Heart right ventricle (tissue), 16 donors: ENCODE measurements at places on chromosomes 1 and 21. TPM values are rescaled to one million over a fixed set of nuclear protein-coding genes. Genes with fewer than 3 reads are reported as not detected.

The CLDN17 gene
- not detected for total RNA-seq

DNA sequence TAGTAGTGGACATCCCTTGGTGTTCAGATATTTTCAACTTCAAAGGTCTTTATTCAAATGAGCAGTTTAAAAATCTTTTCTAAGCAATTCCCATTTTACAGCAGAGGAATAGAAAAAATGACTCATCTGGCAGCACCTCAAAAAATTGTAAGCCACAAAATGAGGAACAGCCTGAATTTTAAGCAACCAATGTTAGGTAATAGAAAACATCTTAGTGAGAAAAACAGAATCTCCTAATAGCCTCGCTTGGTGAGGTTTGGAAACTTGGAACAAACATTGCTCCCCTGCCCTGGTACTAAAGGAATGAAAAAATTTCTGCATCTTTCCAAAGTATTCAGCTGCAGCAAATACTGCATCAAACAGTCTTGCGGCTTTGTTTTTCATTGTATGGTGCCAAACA lies 264.4 kb downstream of the NTNG1 start:
- H3K27ac ChIP-seq = no peak overlapping the region
- H3K4me3 ChIP-seq = no peak overlapping the region
- DNase-seq = no peak
- H3K4me1 ChIP-seq = no peaks in the 10 kb centered on the region

The BLACAT1 gene
- not detected for total RNA-seq

GRCh38 chr1:161480381-161481035 lies 24.7 kb upstream of the FCGR2A start:
- no peak overlapping the region for H3K27ac ChIP-seq
- H3K4me3 ChIP-seq = no peak overlapping the region
- H3K4me1 ChIP-seq = no peaks in the 10 kb centered on the region
- DNase-seq = no peak
- H3K27me3 ChIP-seq = peaks cover 59% of the 10 kb centered on the region
- no peaks in the 10 kb centered on the region for H3K36me3 ChIP-seq

- no peak overlapping the region for H3K27ac ChIP-seq
- no peaks in the 10 kb centered on the region for H3K36me3 ChIP-seq
- no peak for DNase-seq
- H3K4me3 ChIP-seq = no peak overlapping the region
These were observed 9.4 kb upstream of the ELAPOR1 start for GRCh38 chr1:109104364-109105151.

GRCh38 chr1:92376345-92376744 lies 77.5 kb downstream of the RPAP2 start:
- H3K36me3 ChIP-seq = peaks cover 30% of the 10 kb centered on the region
- H3K27ac ChIP-seq = no peak overlapping the region
- no peak for DNase-seq
- no peak overlapping the region for H3K4me3 ChIP-seq

GRCh38 chr1:245481261-245481660 lies 326.5 kb downstream of the KIF26B start:
- H3K27ac ChIP-seq = no peak overlapping the region
- no peaks in the 10 kb centered on the region for H3K36me3 ChIP-seq
- no peaks in the 10 kb centered on the region for H3K27me3 ChIP-seq
- H3K4me3 ChIP-seq = no peak overlapping the region
- H3K4me1 ChIP-seq = no peaks in the 10 kb centered on the region
- DNase-seq = no peak

DNA sequence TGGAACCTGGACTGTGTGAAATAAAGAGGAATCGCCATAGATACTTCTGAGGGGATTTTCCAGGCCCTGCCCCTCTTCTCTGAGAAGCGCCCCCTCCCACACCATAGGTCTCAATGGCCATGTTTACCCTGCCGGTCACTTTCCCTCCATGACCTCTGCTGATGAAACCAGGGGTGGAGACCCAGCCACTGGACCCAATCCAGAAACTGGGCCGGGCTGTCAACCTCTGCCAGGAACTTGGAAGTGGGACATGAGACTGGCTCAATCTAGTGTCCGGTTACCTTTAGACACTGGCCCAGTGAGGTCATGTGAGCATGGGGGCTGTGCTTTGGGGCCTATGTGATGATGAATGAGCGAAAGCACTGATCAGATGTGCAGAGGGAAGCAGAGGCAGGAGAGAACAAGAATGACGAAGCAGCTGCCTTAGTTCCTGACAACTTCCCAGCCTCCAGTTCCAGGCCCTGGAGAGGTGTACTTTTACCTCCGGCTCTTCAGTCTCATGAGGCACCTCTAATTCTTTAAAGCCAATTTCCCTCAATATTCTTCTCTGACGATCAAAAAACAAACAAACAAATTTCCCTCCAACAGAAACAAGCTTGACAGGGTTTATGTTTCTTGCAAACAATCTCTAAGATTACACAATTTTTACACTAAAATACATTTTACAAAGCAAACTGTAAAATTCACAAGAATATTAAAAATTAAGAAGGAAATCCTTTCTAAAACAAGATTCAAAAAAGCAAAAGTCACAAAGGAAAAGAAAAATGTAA lies 4.9 kb downstream of the ASAP3 start:
- H3K27ac ChIP-seq = peak overlapping the region; percentile 68
- H3K27me3 ChIP-seq = no peaks in the 10 kb centered on the region

The RNF2 gene
- 13.9 TPM for total RNA-seq

- H3K27ac ChIP-seq = no peak overlapping the region
- DNase-seq = no peak
- no peaks in the 10 kb centered on the region for H3K36me3 ChIP-seq
- H3K27me3 ChIP-seq = no peaks in the 10 kb centered on the region
- no peak overlapping the region for H3K4me3 ChIP-seq
These were observed 118.7 kb downstream of the NFIA start for GRCh38 chr1:61201035-61201434.

The DENND2D gene
- total RNA-seq = 0.77 TPM

DNA sequence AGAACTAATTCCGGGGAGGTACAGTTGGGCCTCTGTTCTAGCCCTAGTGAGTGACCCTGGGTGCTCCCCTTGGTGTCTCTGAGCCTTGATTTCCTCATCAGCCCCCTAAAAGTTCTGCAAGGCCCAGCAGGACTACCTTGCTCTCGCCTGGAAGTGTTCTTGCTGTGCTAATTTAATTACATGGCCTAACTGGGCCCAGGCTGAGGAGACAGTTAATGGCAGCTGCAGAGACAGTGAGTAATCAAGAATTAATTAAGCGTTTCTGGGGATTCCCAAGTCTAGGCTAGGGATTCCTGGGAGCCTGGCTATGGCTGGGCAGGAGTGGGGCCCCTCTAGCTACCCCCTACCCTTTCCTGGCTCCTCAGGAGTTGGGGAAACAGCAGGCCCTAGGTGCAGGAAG lies 24.7 kb upstream of the DMBX1 start:
- H3K4me3 ChIP-seq = no peak overlapping the region
- peaks cover 4% of the 10 kb centered on the region for H3K4me1 ChIP-seq
- no peak overlapping the region for H3K27ac ChIP-seq
- no peak for DNase-seq
- H3K36me3 ChIP-seq = no peaks in the 10 kb centered on the region

The RGS5 gene
- total RNA-seq = 138 TPM

- no peaks in the 10 kb centered on the region for H3K27me3 ChIP-seq
- no peak for DNase-seq
- no peak overlapping the region for H3K27ac ChIP-seq
- no peak overlapping the region for H3K4me3 ChIP-seq
- H3K36me3 ChIP-seq = no peaks in the 10 kb centered on the region
These were observed 154.3 kb upstream of the ZNF648 start for GRCh38 chr1:182215764-182216163.

GRCh38 chr1:203267347-203267846 lies 37.9 kb upstream of the BTG2 start:
- no peaks in the 10 kb centered on the region for H3K27me3 ChIP-seq
- peak overlapping the region; percentile 87 for H3K27ac ChIP-seq
- peaks cover 3% of the 10 kb centered on the region for H3K4me1 ChIP-seq
- H3K4me3 ChIP-seq = peak overlapping the region; percentile 59
- peak; percentile 87 for DNase-seq

GRCh38 chr1:14627608-14628489 lies 29.4 kb downstream of the KAZN start:
- H3K36me3 ChIP-seq = no peaks in the 10 kb centered on the region
- peaks cover 17% of the 10 kb centered on the region for H3K27me3 ChIP-seq
- H3K27ac ChIP-seq = no peak overlapping the region
- peaks cover 14% of the 10 kb centered on the region for H3K4me1 ChIP-seq

The SERPINC1 gene
- total RNA-seq = 0.34 TPM

GRCh38 chr21:46004168-46004861 lies 22.7 kb downstream of the COL6A1 start:
- no peak overlapping the region for H3K4me3 ChIP-seq
- no peaks in the 10 kb centered on the region for H3K36me3 ChIP-seq
- H3K27me3 ChIP-seq = no peaks in the 10 kb centered on the region
- H3K27ac ChIP-seq = no peak overlapping the region
- H3K4me1 ChIP-seq = no peaks in the 10 kb centered on the region
- DNase-seq = peak; percentile 24

DNA sequence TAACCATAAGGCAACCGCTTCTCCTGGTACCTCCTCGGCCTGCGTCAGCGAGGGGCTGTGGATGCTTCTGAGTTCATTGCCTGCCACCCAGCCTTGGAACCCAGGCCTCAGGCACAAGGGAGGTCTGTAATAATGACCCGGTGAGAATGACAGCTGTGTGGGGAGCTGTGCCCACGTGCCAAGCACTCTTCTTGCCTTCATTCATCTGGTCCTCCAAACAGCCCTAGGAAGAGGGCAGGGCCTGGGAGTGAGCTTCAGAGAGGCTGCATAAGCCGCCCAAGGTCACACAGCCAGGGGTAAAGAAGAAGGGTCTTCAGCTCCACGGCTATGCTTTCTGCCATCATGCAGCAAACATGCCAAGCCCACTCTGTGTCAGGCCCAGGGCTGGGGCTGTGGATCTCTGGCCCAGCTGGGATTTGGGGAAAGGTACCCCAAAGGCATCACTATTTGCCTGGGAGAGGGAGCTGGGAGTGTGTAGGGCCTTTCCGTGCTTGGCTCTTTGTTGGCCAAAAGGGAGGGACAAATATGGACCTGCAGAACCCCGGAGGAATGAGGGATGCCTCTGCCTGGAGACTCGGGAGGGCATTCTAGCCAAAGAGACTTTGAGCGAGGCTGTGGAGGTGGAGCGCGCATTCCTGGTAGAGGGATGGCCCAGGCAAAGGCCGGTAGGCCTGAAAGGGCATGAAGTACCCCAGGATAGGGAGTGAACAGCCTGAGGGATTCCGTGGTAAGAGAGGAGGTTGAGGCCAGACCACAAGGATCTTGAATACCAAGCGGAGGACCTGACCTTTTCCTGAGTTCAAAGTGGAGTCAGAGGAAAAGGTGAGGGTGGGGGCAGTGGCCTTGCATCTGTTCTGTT lies 10.1 kb upstream of the EDN2 start:
- H3K27ac ChIP-seq = peak overlapping the region; percentile 97
- peaks cover 17% of the 10 kb centered on the region for H3K27me3 ChIP-seq
- H3K36me3 ChIP-seq = no peaks in the 10 kb centered on the region
- peaks cover 33% of the 10 kb centered on the region for H3K4me1 ChIP-seq
